GM04503 (cell line): ENCODE measurements at places on chromosomes 3 and 15.

DNA sequence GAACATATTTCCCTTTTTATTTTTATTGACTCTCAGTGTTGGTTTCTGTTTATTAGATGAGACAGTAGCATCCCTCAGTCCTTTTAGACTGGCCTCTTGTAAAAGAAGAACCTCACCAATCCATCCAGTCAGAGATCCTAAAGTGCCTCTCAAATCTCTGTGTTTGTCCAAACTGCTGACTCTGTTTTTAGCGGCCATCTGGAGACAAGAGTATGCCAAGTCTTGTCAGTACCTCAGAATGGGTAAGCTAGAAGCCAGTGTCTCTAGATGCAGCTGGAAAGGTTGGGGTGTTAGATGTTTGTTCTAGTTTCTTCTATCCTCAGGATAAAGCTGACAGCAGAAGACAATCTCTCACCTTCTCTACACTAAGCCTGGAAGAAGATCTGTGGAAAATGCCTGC lies 537.7 kb upstream of the ZNF385D start:
- no peak for DNase-seq

- no peak for DNase-seq
Measured at GRCh38 chr3:68764554-68764953, 167.8 kb downstream of the TAFA4 start.

GRCh38 chr15:51202783-51203182 lies 108.1 kb upstream of the TNFAIP8L3 start:
- no peak for DNase-seq

GRCh38 chr3:144407335-144407734 lies 435.7 kb downstream of the DIPK2A start:
- no peak for DNase-seq

- no peak for DNase-seq
Measured at GRCh38 chr3:32238453-32239306, at the start of gene CMTM8. TSS of gene CMTM8 (plus strand) at chr3:32238680. CDS start at chr3:32238973, 293 bp downstream.

DNA sequence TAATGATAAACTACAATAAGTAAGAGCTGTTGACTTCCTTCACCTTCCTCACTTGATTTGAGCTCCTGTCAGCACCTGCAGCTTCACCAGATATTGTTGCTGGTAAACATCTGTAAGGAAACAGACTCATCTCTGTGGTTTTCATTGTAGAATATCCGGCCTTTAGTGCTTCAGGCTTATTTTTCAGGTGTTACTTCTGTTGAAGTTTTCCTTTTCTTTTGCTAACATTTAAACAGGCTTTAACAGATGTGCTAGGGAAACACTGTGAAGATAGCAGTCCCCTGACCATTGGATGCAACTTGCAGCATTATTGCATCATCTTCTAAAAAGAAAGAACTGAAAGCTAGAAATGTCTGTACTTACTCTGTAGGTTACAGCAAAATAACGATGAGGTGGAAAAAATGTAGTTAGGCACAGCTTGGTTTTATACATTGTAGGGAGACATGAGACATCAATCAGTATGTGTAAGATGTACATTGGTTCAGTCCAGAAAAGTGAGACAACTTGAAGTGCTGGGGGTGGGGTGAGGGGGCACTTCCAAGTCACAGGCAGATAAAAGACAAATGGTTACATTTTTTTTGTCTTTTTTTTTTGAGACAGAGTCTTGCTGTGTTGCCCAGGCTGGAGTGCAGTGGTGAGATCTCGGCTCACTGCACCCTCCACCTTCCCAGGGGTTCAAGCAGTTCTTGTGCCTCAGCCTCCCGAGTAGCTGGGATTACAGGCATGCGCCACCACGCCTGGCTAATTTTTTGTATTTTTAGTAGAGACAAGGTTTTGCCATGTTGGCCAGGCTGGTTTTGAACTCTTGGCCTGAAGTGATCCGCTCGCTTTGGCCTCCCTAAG lies 10.2 kb downstream of the EDEM1 start:
- DNase-seq: no peak

DNA sequence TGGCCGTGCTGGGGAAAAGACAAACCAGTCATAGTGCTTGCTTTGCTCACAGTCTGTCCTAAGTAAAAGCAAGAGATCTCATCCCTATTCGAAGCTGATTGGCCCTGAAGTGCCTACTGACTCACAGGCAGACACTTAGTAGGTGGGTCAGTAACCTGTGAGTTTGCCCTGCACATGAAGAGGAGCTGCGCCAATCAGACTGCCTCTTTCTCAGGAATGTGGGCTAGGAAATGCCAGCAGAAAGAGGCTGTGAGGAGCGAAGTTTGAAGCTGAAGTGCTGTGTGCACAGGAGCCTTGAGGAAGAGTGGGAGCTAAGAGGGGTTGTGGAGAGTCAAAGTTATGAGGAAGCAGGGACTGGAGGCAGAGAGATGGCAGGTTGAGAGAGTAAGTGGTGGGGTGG lies 126.8 kb downstream of the IL20RB start:
- DNase-seq: no peak

DNA sequence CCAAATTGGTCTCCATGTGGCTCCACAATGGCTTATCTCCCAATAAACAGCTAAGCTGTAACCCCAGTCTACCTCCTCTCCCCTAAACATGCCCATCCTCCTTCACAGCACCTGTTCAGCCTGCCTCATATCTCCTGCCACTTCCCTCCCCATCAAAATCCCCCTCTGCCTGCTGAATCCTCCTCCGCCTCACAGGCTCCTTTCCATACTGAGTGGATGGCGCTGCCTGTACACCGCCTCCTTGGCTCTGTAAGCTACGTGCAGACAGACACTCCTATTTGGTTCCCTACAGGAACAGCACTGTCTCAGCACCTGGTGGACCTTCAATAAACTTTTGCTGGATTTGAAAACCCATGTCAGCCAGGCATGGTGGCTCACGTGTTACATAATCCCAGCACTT lies 53.7 kb downstream of the ADCY5 start:
- no peak for DNase-seq

- DNase-seq: no peak
Measured at GRCh38 chr3:126035362-126036050, 48.4 kb downstream of the SLC41A3 start.

GRCh38 chr3:158102242-158103080 lies 3.8 kb downstream of the SHOX2 start:
- DNase-seq: no peak

DNA sequence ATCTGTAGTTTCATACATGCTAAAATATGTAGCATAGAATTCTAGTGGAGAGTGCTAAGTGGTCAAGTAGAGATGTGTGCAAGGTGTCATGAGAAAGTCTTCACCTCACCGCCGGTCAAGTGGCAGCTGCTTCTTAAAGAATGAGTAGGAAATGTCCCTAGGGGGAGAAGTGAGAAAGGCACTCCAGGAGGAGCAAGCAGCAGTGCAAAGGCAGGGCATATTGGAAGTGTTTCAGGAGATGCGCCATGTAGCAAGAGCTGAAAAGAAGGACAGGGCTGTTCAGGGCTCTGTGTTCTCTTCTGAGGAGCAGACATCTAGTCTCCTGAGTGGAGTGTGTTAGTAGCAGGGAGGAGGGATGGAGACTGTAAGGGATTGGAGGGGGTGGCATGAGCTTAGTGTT lies 312.4 kb upstream of the SEMA6D start:
- no peak for DNase-seq

GRCh38 chr3:25894101-25894500 lies 104.2 kb downstream of the OXSM start:
- no peak for DNase-seq

- no peak for DNase-seq
Measured at GRCh38 chr15:79310612-79310984, 314 bp upstream of the TMED3 start.

DNA sequence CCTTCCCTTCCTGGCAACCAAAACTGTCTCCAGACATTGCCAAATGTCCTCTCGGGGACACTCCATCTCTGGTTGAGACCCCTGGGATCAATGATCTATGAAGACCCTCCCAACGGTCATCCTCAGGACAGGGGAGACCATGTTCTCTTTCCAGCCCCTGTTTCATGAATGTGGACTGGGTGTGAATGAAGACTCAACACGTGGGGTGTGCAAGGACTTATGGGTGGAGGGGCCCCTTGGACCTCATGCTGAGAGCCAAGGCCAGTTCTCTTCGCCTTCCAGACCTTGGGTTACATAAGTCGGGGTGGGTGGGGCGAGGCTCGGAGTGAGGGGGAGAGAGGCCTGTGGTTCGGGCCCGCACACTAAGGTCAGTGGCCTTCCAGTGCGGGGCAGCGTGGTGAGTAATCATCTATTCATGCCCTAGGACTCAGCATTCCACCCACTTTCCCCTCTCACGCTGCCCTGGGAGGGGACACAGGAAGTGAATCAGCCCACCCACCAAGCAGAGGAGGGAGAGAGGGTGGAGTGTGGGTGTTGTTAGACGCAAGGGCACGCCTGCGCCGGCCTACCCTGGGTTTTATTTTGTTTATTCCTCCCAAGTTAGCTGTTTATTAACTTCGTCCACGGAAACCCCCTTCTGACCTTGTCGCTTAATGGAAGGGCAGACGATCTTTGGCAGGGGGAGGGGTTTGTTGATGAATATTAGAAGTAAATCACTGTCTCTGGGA lies 6.7 kb downstream of the PAQR5 start:
- DNase-seq: peak; percentile 95

DNA sequence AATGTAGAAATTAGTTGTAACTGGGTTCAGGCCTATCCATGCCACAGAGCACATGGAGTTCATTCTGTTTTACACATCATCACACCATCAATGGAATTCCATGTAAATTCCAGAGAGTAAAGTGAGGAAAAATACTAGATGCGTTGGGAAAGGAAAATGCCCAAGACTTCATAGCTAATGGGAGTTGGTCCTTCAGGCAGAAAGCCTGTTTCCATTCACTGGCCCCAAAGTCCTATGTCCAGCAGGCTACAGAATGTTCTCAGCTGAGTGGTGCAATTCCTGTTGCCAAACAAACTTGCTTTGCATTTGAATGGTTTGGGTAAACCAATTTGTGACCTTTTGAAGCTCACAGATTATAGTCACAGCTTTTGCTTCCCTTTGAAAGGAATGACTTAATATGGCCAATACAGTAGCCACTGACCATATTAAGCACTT lies 164.6 kb upstream of the PFN2 start:
- peak; percentile 35 for DNase-seq

- no peak for DNase-seq
Measured at GRCh38 chr15:81107889-81108288, 26.2 kb upstream of the CFAP161 start.

GRCh38 chr15:41160639-41161315 lies 44.7 kb upstream of the INO80 start:
- DNase-seq: no peak

DNA sequence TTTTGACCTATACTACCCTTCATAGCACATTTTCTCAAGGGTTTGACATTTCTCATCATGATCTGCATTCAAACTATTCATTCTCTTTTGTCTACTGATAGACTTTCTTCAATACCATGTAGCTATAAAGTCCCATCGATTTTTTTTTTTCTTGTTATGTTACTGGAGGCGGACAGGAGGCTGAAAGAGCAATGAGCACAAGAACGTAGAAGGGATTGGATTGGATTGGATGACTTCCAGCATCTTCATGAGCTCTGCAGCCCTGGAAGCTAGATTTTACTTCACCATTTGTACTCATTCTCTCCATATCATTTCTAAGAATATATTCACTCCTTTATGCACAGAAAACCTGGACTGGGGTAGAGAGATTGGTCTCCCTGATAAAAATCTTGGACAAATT lies 43.2 kb downstream of the DUT start:
- DNase-seq: no peak

DNA sequence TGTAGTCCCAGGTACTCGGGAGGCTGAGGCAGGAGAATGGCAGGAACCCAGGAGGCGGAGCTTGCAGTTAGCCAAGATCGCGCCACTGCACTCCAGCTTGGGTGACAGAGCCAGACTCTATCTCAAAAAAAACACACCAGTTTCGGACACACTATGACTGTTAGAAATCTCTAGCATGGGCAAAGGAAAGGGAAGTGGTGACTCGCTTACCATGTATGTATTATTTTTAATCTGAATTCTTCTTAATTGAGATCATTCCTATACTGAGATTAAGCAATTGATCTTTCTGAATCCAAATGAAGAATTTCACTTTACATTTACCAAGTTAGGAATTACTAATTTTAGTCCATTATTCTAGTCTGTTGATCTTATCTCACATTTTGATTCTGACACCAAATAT lies 459.2 kb upstream of the ALCAM start:
- DNase-seq: peak; percentile 46

- no peak for DNase-seq
Measured at GRCh38 chr3:70539908-70540307, 227.5 kb upstream of the MDFIC2 start.

DNA sequence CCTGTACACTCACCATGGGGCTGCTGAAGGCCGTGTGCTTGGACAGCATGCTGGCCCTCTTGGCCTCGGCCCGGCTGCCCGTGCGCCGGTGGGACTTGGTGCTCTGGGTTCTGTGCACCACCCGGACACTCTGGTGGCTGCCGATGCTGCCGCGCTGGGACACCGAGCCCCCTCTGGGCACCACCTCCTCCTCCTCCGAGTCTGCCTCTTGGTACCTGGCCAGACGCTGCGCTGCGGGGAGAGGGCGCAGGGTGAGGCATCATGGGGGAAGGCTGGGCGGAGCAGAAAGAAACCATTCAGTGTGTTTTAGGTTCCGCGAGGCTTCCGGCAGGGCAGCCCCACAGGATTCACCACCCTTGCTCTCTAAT lies 145.0 kb downstream of the ATP10A start:
- DNase-seq: no peak

DNA sequence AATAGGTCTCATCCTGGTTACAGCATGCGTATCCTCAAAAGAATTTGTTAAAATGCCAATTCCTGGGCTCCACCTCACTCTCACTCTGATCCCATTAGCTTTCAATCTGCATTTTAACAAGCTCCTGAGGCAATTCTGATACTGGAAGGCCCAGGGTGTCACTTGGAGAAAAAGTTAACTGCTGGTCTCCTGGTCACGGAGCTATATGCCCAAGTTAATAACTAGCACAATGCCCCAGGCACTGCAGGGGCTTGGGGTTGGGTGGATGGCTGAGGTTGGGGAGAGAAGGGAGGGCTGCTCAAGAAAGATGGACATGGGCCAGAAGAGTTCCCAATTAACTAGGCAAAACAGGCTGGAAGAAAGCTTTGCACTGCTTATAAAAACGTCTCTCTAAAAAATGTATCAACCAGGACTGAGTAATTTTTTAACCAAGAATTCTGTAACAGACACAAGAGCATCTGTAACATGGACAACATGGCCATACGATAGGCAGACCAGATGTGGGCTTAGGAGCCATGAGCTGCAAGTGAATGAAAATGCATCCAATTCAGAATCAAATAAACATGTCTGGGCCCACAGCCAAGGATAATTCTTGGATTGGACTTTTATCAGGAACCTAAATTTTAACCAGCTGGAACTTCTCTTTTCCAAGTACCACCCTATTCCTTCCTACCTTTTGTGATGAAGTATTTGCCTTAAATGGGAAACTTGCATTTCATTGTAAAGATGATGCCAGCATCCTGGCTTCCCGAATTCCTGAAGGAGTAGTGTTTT lies 4.2 kb downstream of the IL17RD start:
- no peak for DNase-seq

DNA sequence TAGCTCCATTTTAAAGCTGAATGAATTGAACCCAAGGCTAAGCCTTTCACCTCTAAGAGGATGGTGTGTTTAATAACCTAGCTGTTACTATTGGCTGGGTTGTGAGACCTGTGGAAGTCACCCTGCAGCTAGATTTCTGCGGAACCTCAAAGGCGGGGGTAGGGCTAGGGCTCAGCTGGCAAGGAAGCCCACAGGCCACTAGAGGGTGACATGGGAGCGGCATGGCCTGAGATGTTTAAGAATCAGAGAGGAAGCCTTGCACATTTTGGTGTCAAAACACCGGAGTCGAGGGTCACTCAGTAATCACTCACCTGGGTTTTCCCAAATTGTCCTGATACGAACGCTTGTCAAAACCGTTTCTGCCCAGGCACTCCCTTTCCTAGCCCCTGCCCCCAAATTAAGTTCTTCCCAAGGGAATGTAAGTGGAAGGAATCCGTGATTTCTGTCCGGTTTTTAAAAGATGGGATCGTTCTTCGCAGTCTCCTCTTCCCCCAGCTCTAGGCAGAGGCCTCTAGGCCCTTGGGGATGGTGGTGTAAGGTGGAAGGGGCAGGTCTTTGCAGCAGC lies 3.8 kb upstream of the ACAD9 start:
- no peak for DNase-seq
